ENCODE measurements at places on chromosomes 5 and 9.

GRCh38 chr5:101482931-101483330, 579.8 kb upstream of the ST8SIA4 start:
- no peak for DNase-seq

- no peak for DNase-seq
These were observed 69.6 kb upstream of the OLFM1 start for GRCh38 chr9:135017899-135018298.

DNA sequence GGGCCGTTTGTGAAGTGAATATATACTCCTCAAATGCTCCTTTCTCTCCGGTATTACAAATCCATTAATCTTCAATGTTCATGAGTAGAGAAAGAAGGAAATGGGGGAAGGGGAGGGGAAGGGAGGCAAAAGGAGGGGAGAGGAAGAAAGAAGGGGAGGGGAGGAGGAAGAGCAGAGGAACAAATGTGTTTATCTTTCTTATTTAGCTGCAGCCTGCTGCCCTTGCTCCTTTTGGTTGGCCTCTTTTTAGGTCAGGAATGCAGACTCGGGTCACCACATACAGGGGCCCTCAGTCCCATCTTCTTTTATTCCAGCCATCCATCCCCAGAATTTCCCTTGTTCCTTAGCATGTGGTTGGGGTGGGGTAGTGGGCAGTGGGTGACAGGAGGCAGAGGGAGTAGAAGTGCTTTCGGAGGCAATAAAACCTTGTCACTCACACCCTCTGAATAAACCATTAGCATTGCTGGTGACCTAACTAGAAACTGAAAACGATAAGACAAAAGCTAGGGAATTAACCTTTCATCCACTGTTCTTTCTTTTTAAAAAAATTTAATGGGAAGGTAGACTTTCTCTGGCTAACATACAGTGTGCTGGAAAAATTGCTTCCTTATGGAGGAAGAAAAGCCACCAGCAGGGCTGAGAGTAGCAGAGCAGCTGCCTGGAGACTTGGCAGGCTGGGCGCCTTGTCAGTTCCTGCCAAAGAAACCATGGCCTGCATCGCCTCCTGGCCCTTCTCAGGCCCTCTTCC, 16.8 kb upstream of the PRLR start:
- DNase-seq, result no peak

DNA sequence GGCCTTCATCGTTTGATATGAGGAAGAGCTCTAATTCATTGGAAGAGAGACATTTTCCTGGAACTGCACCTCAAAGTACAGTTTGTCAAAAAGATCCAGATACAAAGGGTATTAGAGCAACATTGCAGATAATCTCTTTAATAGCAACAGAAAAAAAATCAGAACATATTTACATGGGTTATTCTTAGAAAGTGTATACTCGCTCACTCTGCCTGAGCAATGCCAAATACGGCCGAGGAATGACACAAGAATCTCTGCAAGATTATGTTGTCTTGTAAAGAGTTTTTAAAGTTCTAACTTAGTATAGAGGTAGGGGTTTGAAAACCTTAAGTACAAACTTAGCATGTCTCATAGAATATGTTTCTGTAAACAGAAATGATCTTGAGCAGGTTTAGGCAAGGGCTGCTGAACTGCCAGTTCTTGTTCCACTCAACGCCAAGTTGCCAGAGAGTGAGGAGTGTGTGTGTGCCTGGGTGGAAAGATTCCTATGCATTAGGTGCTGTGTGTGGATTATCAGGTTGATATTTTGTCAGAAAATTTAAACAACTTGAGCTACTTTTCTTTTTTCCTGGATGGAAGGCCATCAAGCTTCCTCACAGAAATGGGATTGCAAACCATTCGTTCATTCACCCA, 41.8 kb upstream of the ERCC6L2 start:
- DNase-seq, result no peak

DNA sequence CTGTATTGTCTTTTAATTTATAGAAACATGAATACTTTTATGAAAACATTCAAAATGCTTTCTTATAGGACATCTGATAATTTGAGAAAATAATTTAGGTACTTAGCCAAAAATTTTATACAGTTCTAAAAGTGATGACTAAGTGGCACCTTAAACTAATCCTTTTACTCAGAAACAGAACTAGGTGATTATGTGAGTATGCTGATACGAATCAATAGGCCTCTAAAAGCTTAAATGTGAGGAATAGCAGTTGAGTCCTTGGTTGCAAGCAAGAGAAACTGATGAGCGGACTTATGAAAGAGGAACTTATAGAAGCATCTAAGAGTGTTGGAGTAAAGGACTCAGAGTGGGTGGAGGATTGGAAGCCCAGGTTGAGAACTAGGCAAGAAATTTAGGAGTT, 26.4 kb downstream of the ANXA1 start:
- no peak for DNase-seq

DNA sequence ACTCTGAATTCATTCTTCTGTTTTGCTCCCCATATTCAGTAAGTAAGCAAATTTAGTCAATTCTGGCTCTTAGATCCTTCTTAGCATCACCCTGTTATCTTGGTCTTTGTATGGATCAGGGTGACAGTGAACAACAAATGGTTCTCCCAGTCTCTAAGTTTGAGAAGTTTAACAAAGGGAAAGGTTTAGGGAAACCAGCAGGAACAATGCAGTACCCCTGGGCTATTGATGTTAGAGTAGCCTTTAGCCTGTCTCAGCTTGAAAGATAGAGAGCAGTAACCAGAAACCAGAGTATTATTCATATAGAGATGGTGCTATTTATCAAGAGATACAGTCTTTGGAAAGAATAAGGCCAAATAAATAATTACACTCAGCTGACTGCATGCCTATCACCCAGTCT, 241.8 kb downstream of the CDH12 start:
- DNase-seq, result no peak

GRCh38 chr5:154285661-154286408, 95.3 kb downstream of the GALNT10 start:
- no peak for DNase-seq

DNA sequence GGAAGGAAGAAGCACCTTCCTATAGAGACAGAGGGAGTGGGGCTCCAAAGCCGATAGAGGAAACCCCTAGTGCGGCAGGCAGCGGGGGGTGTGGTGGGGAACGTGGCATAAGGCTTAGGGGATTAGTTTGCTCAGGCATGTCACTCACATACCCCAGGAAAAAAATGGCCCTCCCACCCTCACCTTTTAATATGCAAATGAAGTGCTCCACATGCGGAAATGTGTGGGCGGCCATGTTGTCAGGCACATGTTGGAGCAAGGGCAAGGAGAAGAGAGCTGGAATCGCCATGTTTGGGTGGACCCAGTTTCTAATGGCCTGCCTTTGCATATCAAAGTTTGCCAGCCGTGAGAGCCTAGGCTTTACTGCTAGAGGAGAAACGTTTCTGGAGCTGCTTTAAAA, 758.8 kb downstream of the NR2F1-AS1 start:
- DNase-seq, result no peak

GRCh38 chr5:124546643-124547042, 199.8 kb downstream of the ZNF608 start:
- no peak for DNase-seq

Data from DMS153 (cell line).